ENCODE measurements at places on chromosomes 6 and 20.

DNA sequence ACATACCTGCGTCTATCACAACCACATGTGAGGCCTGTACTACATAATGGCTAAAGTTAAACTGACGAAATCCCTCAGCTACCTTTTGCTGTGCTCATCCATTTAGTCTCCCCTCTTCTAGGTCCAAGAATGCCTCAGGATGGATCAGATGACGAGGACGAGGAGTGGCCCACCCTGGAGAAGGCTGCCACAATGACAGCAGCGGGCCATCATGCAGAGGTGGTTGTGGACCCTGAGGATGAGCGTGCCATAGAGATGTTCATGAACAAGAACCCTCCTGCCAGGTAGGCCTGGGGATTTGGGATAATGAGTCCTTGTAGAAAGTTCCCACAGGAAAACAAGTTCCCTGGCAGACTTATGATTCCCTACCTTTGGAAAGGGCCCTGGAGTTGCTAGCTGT lies 6.0 kb downstream of the BYSL start:
- no peak for DNase-seq

GRCh38 chr20:48718786-48719578 lies 108.8 kb downstream of the PREX1 start:
- no peak for DNase-seq

GRCh38 chr20:61482056-61482887 lies 230.2 kb downstream of the CDH4 start:
- no peak for DNase-seq

- no peak for DNase-seq
Measured at GRCh38 chr20:37468886-37469285, 52.2 kb upstream of the NNAT start.

GRCh38 chr20:61369731-61370520 lies 117.9 kb downstream of the CDH4 start:
- no peak for DNase-seq

GRCh38 chr6:34519971-34520644 lies 36.0 kb downstream of the SPDEF start:
- DNase-seq = no peak

GRCh38 chr6:53244399-53244931 lies 95.8 kb upstream of the GCM1 start:
- no peak for DNase-seq

DNA sequence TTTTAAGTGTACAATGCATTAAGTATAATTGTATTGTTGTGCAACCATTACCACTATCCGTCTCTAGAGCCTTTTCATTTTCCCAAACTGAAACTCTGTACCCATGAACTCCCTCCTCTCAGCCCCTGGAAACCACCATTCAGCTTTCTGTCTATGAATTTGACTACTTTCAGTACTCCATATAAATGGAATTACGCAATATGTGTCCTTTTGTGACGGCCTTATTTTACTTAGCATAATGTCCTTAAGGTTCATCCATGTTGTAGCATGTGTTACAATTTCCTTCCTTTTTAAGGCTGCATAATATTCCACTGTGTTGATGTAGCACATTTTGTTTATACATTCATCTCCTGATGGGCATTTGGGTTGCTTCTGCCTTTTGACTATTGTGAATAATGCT lies 143.6 kb upstream of the KCNG1 start:
- DNase-seq = no peak
